NCI-H2081 treated with DMSO at 0.1 percent for 48 hours (cell line): ENCODE measurements at places on chromosomes 1 and 21.

GRCh38 chr1:62346886-62347285 is 27.7 kb upstream of the KANK4 start:
- no peak for DNase-seq

DNA sequence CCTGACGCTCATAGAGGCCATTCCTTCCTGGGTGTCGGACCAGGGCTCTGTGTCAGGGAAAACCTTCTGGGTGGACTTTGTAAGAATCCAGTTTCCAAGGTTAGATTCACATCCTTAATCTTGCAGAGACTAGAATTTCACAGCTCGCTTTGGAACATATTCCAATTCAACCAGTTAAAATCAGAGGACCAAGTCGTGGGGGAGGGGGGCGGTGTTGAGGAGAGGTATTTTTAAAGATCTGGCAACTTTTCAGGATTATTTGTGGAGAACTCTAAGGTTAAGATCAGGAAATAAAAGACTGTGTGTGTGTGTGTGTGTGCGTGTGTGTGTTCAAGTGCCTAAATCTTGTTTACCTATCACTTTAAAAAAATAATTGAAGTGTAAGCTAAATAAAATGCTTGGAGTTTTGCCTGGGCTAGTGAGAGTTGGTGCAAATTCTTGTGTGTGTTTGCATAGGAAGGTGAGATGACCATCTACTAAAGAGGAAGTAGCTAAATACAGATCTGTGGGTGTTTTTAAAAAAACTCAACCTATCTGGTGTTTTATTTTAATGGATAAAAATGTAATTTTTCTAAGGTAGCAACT is 21.8 kb downstream of the TENT5C start:
- no peak for DNase-seq

DNA sequence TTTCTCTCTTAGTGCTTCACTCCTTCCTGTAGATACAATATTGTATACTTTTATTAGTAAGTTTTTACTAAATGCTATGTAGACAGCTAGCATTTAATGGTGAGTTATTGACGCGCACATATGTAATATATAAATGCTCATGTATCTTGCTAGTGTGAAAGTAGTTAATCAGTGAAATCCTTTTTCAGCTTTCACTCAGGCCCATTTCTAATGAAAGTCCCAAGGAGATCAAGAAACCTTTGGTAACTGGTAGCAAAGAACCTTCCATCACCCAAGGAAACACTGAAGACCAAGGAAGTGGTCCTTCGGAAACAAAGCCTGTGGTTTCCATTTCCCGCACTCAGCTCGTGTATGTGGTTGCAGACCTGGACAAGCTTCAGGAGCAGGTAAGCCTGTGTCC is 27.2 kb downstream of the AGT start:
- DNase-seq: no peak

- DNase-seq: no peak
These were observed 110.8 kb downstream of the WDR4 start for GRCh38 chr21:42768324-42769121.

DNA sequence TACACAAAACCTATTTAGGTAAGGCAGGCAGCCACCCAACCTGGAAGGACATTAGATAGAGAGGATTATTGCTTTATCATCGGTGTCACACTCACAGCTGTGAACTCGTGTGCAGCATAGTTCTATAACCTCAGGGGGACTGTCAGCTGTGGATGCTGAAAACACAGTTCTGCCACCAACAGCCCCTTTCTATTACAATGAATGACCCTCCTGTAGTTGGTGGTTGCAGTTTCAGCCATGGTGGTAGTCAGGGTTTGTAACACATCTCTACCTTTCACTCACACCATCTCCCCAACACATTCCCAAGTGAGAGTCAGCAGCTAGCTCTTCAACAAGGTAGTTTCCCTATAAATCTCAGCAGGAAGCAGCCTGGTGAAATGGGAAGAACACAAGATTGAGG is 136.8 kb downstream of the ZC3H11B start:
- DNase-seq: no peak

DNA sequence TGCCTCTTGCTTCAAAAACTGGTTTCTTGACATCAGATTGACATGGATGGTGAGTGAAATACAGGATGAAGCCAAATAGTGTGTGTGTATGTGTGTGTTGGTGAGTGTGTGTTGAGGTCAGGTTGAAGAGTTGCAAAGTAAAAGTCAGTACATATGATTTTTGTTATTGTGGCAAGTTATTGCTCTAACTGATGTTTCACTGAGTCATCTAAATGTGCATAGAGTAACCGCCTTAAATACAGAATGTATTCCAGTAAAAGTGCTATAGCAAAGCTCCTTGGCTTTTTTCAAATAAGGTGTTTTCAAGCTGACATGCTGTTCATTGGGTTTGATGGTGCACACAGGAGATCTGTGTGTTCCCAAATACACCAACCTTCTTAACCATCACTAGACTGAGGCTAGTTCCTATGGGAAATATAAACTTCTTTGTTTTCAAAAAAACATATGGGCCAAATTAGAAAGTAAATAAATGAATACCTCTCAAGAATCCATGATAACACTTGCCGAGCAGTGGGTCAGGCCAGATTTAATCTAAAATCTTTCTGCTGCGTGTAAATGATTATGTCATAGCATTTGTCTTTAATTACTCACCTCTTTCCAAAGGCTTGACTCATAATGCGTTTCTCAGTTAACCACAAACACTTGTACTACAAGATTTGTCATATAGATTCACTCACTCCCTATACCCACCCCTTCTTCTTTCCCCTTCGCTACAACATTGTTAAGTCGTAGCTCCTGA is 151.1 kb downstream of the LYPLAL1 start:
- DNase-seq: no peak

GRCh38 chr1:236421022-236421421 is 26.9 kb downstream of the EDARADD start:
- DNase-seq: no peak

DNA sequence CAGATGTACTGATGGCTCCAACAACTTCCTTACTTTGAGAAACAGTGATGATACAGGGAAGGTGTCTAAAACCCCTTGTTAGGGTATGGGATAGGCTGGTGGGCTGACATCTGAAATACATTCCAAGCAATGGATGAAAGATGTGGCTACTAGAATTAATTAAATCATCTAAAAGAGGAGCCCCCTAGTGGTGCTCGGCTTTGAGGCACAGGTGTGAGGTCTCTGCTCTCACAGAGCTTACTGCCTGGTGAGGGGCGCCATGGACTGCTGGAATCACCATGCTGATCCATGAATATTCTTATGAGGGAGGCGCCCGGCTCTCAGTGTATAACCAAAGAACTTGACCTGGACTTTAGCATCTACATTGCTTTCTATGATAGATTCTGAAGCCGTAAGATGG is 48.5 kb downstream of the GNG4 start:
- no peak for DNase-seq

- no peak for DNase-seq
These were observed 34.3 kb upstream of the RAP1GAP start for GRCh38 chr1:21703318-21703963.

DNA sequence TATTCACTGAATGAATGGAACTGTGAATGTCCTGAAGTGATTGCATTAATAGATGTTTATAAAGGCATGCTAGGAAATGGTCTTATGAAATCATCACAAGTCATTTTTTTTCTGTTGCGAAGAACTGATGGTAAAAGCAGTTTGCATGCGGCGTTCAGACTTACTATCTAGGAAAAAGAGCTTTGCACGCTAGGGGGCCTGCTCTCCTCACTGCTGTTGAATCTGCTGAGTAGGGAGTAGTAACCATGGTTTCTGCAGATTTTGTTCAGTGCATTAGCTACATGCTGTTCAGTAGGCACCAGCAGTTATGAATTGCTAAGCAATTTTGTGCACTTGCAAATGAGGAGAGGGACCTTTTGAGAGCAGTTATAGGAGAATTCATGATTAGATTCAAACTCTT is 57.9 kb downstream of the CENPF start:
- no peak for DNase-seq

DNA sequence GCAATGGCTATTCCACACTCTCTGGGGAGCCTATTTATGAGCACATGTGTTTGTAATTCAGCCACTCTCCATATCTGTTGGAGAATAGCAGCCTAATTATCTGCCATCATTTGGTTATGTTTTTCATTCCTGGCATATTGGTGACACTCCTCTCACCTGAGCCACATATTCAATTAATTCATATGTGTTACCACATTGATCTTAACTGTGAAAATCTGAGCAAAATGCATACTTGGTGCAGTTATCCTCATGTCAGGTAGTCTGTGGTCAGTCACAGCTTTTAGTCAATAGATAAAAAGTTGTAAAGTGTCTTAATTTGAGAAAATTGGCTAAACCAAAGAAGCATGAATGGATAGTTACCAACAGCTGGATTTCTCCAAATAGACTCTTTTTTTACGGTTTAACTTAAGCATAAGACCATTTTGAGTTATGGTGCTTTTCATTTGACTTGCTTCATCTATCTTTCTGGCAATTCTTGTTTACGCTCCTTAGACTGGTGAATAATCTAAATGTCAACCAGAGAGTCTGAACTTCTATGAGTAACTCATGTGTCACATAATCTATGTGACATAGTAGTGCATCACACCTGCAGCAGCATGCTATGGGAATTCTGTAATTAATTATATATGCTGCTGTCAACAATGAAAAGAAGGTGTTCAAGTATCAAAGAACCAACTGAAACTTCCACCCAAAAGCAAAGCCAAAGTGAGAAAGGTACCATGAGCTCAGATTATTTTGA is 187.7 kb upstream of the SGIP1 start:
- no peak for DNase-seq

GRCh38 chr21:29343519-29343918 is 44.8 kb downstream of the BACH1 start:
- no peak for DNase-seq

GRCh38 chr1:164983023-164983650 is 373.4 kb downstream of the LMX1A start:
- DNase-seq: no peak
